Fibroblast of pulmonary artery (primary cell): ENCODE measurements at places on chromosomes 3 and 15.

DNA sequence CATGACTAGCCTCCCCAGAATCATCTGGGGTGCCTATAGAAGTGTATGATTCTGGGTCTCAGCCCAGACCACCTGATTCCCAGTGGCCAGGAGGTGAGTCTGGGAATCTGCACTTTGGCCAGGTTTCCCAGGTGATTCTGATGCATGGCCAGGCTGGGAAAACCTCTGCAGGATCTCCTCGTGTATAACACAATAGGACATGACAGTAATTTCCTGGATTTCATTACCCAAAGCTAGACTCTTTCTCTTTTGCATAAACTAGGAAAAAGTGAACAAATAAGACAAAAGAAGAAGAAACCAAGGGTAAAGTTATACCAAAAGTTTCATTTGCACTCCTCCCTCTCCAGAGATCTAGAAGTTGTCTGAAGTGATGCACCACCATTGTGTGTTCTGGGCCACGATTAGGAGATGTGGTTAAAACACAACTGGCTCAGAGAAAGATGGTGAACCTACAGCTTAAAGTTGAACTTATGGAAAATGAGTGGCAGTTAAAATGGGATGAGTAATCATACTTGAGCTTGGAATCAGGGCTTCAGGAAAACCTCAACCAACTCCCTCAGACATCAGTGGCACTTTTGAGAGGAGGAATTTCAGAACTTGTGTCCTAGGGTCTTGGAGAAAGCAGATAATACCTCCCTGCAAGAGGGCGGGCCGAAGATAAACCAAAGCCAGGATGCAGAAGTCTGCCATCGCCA is 109.2 kb upstream of the LRTM1 start:
- no peak for DNase-seq

DNA sequence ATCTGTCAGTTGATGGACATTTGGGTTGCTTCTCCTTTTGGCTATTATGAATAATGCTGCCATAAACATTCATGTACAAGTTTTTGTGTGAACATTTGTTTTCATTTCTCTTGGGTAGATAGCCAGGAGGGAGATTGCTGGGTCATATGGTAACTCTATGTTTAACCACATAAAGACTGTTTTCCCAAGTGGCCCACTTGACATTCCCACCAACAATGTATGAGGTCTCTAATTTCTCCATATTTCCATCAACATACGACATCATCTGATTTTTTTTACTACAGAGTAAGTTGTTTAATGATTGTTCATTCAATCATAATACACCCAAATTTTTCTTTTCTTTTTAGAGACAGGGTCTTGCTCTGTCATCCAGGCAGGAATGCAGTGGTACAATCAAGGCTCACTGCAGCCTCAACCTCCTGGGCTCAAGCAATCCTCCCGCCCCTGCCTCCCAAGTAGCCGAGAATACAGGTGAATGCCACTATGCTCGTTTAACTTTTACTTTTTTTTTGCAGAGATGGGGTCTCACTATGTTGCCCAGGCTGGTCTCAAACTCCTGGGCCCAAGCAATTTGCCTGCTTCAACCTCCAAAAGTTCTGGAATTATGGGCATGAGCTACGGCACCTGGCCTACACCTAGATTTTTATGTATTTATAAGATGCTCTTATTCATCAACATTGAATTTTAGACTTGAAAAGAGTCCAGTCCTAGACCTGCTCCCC is 6.8 kb downstream of the IP6K1 start:
- DNase-seq, result no peak

DNA sequence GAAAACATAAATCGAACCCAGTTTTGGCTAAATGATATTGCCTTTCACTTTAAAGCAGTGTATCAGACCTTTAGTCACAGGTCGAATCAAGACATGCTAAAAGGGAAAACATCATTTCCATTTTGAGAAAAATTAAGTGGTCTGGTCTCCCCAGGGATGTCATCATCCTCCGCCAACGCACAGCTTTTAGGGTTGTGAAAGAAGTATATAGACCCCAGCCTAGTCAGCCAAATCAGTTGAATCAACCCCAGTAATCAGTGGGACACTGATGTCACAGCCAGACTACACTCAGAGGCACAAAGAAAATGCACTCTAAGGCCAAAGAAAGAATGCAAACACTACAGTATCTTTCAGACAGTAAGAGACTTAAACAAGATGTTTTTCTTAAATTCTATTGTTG is 187.4 kb downstream of the ZIC4 start:
- no peak for DNase-seq

DNA sequence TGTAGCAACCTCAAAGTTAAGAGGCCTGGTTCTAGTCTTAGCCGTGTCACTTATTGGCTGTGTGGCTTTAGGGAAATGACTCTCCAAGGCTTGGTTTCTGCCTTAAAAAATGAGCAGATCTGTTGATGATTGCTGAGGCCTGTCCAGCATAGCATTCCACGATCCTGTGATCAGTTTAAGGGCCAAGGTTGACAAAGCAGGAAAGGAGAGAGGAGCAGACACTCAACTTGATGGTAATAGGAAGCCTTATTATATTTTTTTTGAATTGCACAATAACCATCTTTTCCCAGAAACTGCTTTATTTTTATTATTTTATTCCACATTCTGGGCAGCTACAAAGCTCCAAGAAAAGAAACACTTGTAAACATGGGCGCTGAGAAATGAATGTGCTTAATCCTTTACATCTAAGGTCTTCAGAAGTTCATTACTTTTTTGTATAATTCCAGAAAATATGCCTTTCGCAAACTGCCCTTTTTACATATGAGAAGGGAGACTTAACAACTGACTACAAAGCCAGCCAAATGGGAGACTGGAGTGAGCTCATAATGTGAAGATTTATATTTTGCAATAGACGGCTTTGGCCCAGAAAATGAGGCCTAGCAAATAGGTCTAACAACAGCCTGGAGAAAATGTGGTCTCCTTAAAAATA is 241.0 kb downstream of the ATP8B4 start:
- DNase-seq, result peak; percentile 79

GRCh38 chr3:124664804-124665203 is 65.4 kb upstream of the UMPS start:
- no peak for DNase-seq

GRCh38 chr15:64305261-64305660 is 50.7 kb downstream of the CSNK1G1 start:
- DNase-seq, result peak; percentile 18

DNA sequence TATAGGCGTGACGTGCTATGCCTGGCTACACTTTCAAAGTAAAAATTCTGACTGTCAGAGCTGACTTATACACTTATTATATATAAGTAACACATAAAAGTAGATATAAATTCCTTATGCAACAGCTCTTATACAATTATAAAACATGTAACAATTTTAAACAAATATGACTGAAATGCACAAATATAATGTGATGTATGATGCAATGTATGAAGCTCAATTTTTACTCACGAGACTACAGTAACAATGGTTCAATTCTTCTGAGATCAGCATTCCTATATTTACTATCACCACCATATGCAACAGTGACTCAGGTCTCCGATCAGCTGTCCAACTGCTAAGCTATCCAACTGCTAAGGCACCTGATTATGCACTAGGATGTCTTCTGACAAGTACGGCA is 8.2 kb downstream of the BNIP2 start:
- no peak for DNase-seq

DNA sequence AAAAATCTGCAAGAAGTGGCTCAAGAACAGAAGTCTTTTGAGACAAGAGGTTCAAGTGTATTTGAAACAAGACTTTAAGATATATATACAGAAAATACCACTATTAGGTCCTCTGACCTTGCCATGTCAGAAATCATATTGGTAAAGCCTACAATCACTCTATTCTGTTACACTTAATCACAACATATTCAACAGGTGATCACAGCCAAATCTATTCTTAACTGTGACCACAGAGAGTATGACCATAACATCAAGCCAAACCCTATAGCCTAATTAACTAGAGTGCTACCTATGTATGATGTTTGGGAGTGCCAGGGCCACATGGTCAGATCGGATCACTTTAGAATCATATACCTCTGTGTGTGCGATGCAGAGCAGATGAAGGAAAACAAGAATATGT is 2.2 kb downstream of the DNAJC19 start:
- no peak for DNase-seq

DNA sequence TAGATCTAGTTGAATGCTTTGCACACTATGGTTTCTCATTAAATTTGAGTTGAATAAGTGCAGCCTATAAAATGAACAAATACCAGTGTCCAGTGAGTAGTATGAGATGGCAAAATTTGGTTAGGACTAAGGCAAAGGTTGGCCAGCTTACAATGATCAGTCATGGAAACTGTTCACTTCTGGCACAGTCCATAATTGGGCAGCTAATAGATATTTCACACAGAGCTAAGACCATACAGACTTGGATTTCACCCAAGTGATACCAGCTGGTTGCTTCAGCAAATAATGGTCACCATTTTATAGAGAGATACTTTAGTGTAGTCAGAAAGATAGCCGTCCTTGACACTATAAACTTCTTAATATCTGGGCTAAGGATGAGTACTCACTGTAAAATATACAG is 15.7 kb downstream of the GAP43 start:
- no peak for DNase-seq

GRCh38 chr15:76982756-76983155 is 12.2 kb upstream of the PSTPIP1 start:
- DNase-seq, result no peak

- DNase-seq, result no peak
Observed at GRCh38 chr3:32381922-32382321, 9.7 kb upstream of the CMTM7 start.

DNA sequence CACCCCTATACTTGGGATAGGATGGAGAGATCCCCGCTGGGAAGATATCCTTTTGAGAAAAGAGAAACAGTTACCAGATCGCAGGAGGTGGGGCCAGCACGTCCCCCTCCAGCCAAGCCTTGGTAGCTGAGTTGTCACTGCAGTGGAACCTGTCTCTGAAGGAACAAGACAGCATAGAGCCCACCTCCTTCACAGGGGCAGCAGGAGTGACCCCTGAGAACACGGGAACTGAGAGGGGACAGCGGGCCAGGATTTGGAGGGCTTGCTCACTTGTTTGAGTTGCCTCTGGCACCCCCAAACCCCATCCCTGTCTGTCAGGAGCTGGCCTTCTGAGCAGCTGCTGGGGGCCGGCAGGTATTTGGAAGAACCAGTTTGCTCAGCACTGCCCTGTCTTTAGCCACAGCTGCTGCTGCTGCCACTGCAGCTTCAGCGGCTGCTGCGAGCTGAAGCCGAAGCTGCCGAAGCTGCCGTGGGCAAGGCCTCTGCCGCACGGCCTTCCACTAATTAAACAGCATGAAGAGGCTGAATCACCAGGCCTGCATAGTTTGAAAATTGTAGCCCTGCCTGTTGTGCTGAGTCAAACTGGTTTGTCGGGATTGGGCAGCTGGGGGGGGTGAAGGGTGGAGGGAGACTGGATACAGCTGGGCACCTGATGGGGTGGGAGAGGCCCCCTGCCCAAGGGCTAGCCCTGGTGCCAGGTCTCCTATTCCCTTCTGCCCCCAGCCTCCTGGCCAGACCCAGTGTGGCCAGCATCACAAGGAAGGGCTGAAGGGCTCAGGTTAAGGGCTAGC is 4.0 kb downstream of the EPHB3 start:
- DNase-seq, result peak; percentile 56

GRCh38 chr3:40278791-40279190 is 30.7 kb upstream of the EIF1B start:
- DNase-seq, result no peak

GRCh38 chr3:195616681-195617080 is 32.9 kb upstream of the APOD start:
- DNase-seq, result no peak

GRCh38 chr15:57915827-57916531 is 149.5 kb downstream of the ALDH1A2 start:
- DNase-seq, result no peak

DNA sequence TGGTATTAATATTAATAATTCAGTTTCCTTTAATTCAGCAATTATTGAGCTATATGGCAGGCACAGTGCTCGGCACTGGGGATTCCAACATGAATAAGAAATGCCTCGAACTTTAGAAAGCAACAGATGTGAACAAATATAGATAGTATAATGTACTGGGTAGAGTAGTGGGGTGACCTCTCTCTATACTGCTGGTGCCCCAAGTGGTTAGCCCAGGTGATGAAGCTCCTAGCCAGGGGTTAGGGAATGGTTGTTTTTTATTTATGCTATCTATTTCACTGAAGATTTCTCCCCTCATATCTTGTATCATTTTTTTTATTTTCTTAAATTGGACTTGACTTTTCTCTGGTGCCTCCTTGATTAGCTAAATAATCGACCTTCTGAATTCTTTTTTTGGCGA is 62.1 kb downstream of the BHLHE40 start:
- no peak for DNase-seq

GRCh38 chr3:31755926-31756658 is 223.4 kb downstream of the STT3B start:
- peak; percentile 7 for DNase-seq

DNA sequence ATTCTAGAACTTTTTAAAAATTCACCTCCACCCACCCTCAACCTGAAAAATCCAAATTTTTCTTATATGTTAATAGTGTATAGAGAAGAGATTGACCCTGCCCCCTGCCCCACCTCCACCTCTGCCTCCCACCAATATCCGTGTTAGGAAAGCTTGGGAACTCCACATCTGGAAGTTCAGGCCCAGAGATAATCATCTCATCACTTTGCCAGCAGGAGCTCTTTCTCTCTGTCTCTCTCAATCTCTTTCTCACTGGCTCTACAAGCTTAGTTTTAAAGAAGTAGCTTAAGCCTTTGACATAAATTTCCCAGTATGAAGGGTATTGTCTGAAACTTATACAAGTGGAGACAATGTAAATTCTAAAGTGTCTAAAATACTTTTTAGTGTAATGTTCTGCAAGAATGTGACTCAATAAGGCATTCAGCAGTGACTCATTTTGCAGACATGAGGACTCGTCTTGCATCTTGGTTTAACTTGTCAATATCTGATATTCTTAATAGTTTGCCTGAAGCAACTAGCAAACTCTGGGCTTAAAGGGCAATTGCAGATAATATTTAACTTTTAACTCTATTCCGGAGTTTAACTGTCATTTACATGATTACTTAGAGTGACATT is 299.8 kb upstream of the EPHA3 start:
- peak; percentile 52 for DNase-seq

GRCh38 chr3:143226678-143227291 is 107.2 kb downstream of the CHST2 start:
- no peak for DNase-seq

GRCh38 chr3:139935866-139936817 is 1.2 kb downstream of the CLSTN2 start:
- DNase-seq, result no peak

- DNase-seq, result no peak
Observed at GRCh38 chr15:91541286-91541685, 312.2 kb upstream of the SLCO3A1 start.

DNA sequence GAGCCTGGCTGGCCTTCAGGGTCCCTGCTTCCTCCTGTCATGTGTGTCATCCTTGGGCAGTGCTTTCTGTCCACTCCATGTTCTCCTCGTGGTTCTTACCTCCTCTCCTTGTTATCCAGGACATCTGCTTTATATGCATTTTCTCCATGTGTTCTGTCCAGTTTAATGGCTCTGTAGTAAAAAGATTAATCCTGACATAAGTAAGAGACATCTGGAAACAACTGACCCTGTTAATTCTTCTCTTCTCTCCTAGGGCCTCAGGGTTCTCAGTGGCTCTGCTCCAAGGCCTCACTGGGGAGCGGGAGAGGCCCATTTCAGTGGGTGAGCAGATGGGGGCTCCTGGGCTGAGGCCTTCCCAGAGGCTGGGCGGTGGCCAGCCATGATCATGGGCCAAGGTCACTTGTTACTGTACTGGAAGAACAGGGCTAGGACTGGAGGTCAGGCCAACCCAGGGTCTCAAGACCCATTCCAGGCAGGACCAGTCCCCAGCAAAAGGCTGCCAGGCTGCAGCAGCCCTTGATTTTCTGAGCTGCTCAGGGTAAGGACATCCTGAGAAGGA is 20.2 kb upstream of the CDCP1 start:
- DNase-seq, result no peak
